ENCODE measurements at places on chromosomes 12 and 14.
A peak's percentile ranks its signal among the peaks of the same experiment; 100 is the strongest.

- DNase-seq: no peak
These were observed 30.3 kb downstream of the HIP1R start for GRCh38 chr12:122865268-122866231.

GRCh38 chr14:63705561-63706070 is 22.2 kb downstream of the SGPP1 start:
- no peak for DNase-seq

- no peak for DNase-seq
These were observed 40.2 kb downstream of the TEAD4 start for GRCh38 chr12:2999265-2999841.

DNA sequence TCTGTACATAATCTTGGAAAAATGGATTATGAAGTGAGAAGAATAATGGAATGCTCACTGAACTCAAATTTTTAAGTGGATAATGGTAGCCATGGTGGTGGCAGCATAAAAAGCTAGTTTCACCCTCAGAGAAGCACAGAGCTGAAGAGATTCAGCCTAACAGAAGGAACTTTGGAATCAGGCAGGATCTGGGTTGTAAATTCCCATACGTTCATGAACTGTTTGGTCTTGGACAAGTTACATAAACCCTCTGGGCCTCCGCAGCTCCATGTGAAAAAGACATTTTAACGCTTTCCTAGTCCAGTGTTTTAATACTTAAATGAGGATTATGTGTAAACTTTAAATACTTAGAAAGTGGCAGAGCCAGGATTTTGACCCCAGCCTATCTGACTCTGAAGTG is 26.6 kb downstream of the JKAMP start:
- no peak for DNase-seq

GRCh38 chr12:31944299-31944698 is 14.9 kb upstream of the RESF1 start:
- DNase-seq: no peak

DNA sequence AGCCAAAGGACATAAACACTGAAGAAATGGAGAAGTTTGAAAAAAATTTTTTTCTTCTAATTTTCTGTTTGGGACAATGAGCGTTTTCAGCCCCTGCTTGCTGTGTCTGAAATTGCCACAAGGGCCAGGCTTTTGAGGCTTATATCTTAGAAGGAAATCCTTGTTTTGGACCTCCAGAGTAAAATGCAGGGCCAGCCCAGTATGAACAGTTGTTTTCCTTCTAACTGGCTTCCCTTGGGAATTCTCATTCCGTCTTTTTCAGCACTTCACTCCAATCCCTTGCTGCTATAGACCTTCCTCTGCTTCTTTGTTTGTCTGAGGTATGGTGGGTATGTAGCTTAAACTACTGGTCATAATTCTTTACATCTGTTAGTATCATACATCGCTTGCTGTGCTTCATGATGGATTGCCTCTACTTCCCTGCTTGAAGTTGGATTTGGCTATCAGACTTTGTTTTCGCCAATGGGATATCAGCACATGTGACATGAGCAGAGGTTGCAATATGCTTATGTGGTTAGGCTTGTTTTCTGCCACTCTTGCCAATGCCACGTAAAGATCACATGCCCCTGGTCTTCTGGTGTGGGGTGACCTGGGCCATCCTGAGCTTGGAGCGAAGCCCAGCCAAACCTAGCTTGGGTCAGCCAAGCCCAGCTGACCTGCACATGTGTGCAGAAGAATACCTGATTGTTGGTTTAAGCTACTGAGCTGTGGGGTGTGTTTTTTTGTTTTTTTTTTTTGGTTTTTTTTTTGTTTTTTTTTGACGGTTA is 64.7 kb downstream of the AVPR1A start:
- no peak for DNase-seq

- no peak for DNase-seq
These were observed 10.0 kb upstream of the LRTM2 start for GRCh38 chr12:1810201-1810930.

GRCh38 chr12:109169686-109170085 is 53.3 kb downstream of the ACACB start:
- no peak for DNase-seq

DNA sequence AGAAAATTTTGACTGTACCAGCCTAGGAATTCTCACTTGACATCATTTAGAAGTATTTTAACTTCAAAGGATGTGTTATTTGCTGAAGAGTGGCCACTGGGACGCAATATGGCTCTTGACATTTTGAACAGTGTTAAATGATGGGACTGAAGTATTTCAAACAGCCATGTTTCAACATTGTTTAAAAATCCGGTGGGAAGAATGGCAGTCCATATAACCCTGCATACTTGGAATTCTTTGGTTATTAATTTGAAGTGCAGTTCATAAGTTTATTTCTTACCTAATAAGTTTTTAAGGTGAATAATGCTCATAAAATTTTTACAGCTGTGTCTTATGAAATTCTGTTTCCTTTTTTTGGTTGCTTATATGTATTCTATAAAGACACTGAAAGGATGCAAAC is 8.3 kb downstream of the TMTC2 start:
- no peak for DNase-seq

DNA sequence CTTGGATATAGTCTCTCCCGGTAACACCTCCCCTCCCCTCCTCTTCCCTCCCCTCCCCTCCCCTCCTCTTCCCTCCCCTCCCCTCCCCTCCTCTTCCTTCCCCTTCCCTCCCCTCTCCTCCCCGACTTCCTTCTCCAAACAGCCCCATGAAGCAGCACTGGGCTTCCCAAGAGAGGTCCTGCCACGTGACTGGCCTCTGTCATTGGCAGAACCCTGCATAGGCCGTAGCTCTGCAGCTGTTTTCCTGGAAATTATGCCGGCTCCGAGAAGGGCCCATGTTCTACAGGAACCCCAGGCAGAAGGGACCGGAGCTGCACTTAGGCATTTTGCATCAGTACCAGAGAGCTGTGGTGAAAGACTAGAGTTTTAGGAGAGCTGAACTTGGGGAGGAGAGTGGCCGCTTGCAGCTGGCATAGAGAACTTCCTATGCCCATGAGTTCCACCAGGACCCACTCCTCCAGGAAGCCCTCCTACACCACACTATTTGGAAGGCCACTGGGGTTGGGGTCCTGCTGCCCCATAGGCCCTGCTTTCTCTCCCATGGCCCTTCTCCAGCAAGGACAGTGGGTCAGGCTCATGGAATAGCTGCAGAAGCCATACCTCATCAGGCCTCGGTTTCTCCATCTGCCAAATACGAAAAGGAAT is 5.1 kb upstream of the TNFAIP2 start:
- no peak for DNase-seq

DNA sequence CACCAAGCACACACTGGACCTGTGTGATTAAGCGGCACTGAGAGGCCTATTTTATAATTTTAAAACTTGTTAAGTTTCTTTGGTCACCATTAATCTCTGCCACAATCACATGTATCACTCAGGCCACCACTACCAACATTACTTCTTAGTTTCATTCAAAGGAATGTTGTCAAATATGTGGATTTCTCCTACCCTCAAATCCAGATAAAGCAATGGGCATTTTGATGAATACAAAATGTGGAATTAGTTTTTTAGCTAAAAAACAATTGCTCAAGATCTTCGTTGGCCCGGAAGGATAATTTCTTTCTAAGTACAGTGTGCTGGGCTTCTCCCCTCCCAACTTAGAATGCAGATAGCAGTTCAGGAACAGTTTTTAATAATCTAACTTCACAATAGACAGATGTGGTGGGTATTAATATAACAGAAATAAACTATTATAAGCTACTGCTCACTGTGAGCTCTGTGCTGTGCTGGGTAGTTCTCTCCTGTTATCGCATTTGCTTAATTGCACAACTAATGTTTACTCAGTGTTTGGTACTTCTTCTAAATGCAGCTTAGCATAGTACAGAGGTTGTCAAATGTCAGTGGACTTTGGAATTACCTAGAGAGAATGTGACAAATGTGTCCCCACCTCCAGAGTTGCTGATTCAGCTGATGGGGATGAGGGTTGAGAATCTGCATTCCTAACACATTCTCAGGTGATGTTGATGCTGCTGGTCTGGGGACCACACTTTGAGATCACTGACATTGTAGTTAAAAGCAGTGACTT is 266.7 kb upstream of the AMIGO2 start:
- DNase-seq: no peak

DNA sequence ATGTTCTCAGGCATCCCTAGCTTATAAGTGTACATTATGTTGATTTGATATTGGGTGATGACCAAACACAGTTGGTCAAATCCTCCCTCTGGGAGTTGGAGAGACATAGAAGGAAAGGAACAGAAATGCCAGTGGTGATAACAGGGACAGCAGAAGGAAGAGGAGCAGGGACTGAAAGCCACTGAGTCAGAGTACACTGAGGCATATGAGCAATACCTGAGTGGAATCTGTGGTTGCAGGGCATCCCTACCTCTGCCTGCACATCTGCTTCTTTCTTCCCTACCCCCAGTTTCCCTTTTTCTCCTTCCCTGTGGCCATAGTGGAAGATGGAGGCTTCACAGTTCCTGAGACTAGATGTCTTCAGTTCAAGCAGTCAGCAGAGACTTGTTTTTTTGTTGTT is 44.9 kb downstream of the BICD1 start:
- DNase-seq: no peak

- DNase-seq: no peak
These were observed 92.3 kb downstream of the TRAFD1 start for GRCh38 chr12:112217647-112218046.

- no peak for DNase-seq
These were observed 448.3 kb downstream of the PCNX1 start for GRCh38 chr14:71355324-71356201.

DNA sequence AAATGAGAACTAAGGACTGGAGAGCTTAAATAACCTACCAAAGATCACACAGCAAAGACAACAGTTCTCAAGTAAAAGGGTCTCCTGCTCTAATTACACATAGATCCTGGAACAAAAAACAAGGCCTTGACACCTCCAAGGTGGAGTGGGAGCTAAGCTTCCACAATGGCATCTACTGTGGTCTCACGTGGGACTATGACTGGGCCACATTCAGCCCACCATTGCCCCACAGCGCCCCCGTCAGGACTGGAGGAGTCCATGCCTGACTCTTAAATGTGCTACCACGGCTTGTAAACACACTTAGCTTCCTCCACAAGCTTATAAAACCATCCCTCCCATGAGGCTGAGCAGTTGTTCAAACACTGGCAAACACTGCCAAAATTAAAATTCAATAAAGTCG is 88.5 kb downstream of the GCH1 start:
- DNase-seq: no peak

- no peak for DNase-seq
These were observed 141.0 kb upstream of the ALG10B start for GRCh38 chr12:38175538-38175937.

- no peak for DNase-seq
These were observed 10.0 kb downstream of the ITGA7 start for GRCh38 chr12:55697686-55698085.

GRCh38 chr12:100450735-100451134 is 22.9 kb upstream of the NR1H4 start:
- DNase-seq: no peak

GRCh38 chr14:99753225-99754140 is 39.7 kb upstream of the EML1 start:
- no peak for DNase-seq

GRCh38 chr12:4555804-4556203 is 6.2 kb upstream of the DYRK4 start:
- no peak for DNase-seq

DNA sequence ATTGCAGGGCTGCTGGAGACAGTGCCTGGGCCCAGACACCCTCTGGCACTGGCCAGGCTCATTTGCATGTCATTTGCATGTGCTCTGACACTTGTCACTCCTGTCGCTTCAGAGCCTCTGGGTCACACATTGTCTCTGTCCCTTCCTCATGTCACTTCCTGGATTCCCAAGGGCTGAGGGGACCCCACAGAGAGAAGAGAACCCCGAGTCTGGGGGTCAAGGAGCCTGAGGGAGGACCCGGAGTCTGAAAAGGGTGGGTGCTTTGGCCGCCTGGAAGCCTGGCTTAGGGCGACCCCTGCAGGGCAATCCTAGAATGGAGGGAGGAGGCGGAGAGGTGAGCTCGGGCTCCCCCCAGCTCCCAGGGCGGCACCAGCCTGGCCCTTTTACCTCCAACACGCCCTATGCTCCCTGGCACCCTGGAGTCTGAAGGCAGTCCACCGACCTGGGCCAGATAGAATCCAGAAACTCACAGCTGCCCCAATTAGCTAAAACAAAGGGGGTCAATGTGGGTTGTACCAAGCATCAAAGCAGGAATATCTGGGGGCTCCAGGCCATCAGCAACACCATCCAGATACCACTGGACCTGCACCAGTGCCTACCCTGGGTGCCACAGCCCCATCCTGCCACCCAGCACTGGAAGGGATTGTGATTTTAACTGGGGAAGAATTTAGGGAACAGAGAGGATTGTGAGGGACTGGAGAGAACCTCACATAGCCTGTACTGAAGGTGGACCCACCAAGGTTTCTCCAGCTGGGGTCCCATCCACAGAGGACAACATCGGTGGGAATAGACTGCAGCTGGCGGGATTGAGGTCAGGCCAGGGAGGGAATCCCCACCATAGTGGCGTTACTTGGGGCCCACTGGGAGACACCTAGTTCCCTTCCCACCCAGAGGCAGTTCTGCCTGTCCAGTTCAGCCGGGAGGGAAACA is 21.8 kb upstream of the KRT78 start:
- DNase-seq: peak; percentile 77

GRCh38 chr14:70904373-70904772 is 2.9 kb upstream of the PCNX1 start:
- no peak for DNase-seq

DNA sequence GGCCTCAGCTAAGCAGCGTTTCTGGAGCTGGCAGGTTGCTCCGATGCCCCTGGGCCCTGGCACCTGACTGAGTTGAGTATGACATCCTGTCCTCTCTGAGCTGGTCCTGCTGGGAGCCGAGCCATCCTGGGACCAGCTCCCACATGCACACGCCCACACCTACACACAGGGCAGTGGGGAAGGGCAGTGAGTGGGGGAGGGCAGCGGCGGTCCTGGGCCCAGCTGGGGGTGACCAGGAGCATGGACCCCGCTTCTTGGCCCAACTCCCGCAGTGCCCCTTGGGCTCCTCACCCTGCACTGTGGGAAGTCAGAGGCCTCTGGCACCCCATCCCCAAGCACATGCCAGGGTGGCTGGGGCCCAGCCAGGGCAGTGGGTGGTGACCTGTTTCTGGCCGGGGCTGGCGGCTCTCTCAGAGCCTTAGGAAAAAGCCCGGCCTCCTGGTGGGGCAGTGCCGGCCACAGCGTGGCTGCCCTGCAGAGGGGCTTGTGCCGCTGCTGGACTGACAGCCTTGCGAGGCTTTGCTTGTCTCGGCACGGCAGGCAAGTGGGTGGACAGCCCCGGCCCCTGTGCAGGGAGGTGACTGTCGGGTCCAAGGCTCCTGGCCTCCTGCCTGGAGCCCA is 5.9 kb upstream of the CRIP2 start:
- no peak for DNase-seq

- no peak for DNase-seq
These were observed 1005.0 kb downstream of the GALC start for GRCh38 chr14:86987966-86988365.

- no peak for DNase-seq
These were observed 8.9 kb downstream of the APAF1 start for GRCh38 chr12:98653866-98654493.

- DNase-seq: no peak
These were observed 41.3 kb downstream of the TDG start for GRCh38 chr12:104006929-104007328.

Measured in stimulated activated CD8-positive, alpha-beta memory T cell treated with anti-CD3 and anti-CD28 coated beads, Interleukin-7, amount 100 ng/mL, for 1 hour (primary cell).